ENCODE measurements at places on chromosomes 11 and 22.

GRCh38 chr11:72521664-72522063 lies 87.3 kb upstream of the CLPB start:
- no peak for DNase-seq

GRCh38 chr22:38739300-38740055 lies 16.3 kb downstream of the SUN2 start:
- no peak for DNase-seq

DNA sequence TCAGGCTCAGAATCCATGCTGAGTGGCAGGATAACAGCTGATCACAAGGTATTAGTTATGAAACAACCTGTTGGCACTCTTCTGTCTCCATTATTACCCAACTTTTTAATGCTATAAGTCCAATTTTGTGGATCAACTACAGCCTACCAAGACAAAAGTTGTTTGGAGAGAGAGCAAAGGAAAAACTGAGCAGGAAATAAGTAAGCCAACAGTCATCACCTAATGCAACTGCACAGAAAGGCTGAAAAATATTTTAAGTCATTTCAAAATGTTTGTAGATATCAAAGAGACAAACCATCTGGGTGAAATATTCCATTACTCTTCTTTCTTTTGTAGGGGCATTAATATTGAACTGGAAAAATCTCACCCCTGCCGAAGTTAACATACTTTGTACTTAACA lies 41.6 kb downstream of the FDX1 start:
- no peak for DNase-seq

GRCh38 chr11:18071098-18071705 lies 25.1 kb upstream of the TPH1 start:
- DNase-seq: no peak

- DNase-seq: no peak
Observed at GRCh38 chr11:47394050-47394321, 14.4 kb upstream of the SLC39A13 start.

GRCh38 chr11:64885367-64886286 lies 7.2 kb upstream of the EHD1 start:
- DNase-seq: no peak

DNA sequence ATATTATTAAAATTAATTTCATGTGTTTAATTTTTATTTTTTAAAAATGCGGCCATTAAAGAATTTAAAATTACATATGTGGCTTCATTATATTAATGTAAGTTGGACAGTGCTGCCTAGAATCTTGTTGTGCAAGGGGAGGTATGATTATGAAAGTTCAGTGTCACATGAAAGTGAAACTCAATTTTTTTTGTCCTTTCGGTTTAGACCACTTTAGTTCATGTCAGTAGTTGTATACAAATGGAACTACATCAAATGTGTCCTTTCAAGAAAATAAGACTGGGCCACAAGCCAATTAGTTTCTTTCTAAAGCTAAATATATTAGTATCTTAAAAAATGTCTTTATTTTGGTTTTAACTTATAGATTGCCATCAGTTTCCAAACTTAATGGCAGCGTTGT lies 35.7 kb downstream of the TBCEL start:
- DNase-seq: no peak

- DNase-seq: no peak
Observed at GRCh38 chr11:1968454-1969002, 21.4 kb downstream of the MRPL23 start.

GRCh38 chr22:45082795-45083194 lies 73.0 kb upstream of the PHF21B start:
- DNase-seq: no peak

All from stimulated activated CD4-positive, alpha-beta T cell treated with anti-CD3 and anti-CD28 coated beads, TNF-alpha, amount 100 ng/mL, for 1 hour (primary cell).